ENCODE measurements at places on chromosomes 2 and 18.

DNA sequence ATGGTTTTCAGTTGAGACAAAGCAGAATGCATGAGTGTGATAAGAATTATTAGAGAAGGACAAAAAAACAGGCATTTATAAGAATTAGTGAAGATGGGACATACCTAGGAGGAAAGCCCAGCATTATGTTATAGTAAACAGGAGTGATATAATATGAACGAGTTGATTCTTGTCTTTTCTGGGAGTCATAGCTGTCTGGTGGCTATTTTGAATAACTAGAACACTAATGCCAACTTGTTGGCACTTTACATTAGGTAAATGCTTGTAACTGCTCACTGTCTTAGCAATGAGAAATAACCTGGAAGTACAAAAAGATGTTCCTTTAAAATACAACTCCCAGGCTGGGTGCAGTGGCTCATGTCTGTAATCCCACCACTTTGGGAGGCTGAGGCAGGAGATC lies 540.8 kb upstream of the SPHKAP start:
- DNase-seq, result no peak

- no peak for DNase-seq
Observed at GRCh38 chr18:46756559-46757201, at the start of gene ST8SIA5. ST8SIA5 (minus strand) TSS chr18:46757053; CDS start chr18:46756508, 545 bp downstream.

GRCh38 chr2:238586931-238587775 lies 160.4 kb downstream of the ASB1 start:
- DNase-seq, result no peak

GRCh38 chr2:16621316-16621715 lies 44.3 kb downstream of the CYRIA start:
- no peak for DNase-seq

GRCh38 chr2:151853070-151853758 lies 25.0 kb upstream of the ARL5A start:
- DNase-seq, result no peak

- DNase-seq, result no peak
Observed at GRCh38 chr18:46555724-46556123, 101.3 kb downstream of the LOXHD1 start.

Data from activated T-cell treated with anti-CD3 and anti-CD28 coated beads for 24 hours (primary cell).